ENCODE measurements at places on chromosomes 2 and 18.

DNA sequence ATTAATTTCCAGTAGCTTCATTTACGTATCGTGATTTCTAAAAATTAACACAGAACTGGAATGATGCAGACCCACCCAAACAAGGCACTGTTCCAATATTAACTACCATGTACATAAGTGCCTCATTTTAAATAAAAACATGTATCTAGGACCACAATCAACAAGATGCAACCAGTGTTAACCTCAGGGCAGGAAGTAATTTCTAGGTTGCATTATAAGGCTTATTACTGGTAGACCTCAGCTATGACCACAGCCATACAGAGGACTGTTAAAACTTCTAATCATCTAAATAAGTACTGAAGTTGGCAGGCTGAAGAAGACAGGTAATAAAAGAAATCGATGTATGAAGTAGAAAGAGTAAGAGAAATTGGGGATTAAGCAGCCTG is 262.9 kb downstream of the HDAC4 start:
- no peak for DNase-seq

DNA sequence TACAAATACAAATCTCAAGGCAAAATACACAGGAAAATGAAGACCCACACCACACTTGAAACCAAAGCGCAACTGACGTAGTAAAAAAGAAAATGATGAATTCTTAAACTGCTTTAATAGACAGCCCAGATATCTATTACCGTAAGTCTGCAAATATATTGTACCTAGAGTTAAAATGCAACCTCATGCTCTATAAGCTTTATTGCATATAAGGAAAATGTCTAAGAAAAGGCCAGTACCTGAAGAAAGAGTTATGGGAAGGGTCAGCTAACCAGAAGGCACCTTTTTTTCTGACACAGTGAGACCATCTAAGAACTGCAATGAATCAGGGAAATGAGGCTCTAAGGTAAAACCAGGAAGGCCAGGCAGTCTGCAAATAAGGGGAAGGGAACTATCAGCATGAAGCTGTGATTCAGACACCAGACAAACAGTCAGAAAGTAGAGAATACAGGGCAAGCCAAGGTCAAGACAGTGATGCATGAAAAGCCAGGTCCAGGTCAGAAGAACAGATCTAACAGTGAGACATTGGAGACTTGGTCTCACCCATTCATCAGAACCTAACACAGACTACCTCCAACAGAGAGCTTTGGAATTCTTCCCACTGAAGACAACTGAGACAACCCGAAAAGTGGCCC is 46.9 kb downstream of the PDE11A start:
- no peak for DNase-seq

DNA sequence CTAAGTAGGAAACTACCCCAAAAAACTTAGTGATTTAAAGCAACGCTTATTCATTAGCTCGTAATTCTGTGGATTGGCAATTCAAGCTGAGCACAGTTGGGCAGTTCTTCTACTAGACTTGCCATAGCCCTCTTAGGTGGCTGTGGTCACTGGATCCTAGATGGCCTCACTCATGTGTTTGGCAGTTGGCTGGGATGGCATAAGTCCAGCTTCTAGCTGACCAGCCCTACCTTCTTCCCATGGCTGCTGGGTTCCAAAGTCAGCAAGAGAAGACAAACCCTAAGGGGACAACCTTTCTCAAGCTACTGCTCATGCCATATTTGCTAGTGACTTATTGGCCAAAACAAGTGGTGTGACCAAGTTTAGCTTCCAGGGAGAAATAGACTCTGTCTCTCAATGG is 95.3 kb downstream of the COPS8 start:
- no peak for DNase-seq

GRCh38 chr2:228860601-228861285 is 410.3 kb downstream of the PID1 start:
- DNase-seq = no peak

DNA sequence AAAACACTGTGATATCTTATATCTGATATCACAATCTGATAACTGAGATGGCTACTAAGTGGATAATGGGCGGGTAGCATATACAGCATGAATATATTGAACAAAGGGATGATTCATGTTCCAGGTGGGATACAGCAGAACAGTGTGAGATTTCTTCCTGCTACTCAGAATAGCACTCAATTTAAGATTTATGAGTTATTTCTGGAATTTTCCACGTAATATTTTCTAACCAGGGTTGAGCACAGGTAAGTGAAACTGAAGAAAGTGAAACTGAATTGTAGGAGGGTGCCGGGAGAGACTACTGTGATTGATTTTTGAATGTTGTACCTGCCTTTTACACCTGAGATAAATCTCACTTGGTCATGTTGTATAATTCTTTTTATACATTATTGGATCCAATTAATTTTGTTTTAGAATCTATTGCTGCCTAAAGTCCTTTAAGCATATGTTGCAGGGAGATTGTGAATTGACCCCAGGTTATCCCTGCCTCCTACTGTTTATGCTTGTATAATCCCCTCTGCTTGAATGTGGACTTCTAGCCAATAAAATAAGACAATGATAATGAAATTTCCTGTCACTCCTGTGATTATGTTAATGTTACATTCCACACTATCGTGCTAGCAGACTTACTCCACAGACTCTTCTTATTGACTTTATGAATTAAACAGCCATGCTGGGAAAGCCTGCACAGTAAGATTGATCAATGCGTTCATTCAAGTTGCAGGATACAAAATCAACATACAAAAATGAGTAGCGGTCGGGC is 67.6 kb upstream of the RBBP8 start:
- no peak for DNase-seq

DNA sequence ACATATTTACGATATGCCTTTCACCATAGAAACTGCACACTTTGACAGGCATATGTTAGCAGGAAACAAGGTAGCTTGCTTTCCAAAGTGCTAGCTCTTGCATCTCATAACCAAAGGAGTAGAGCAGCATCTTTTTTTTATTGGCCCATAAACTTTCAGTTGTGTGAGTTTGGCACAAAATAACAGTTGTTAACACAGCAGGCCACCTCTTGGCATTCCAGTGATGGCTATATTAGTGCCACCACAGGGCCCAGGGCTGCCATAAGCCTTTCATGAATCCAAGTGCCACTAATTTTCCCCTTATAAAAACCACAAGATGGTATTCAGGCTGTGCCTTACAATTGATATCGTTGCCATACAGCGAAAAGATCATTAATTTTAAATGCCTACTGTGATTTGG is 40.3 kb upstream of the KLF7 start:
- DNase-seq = no peak

DNA sequence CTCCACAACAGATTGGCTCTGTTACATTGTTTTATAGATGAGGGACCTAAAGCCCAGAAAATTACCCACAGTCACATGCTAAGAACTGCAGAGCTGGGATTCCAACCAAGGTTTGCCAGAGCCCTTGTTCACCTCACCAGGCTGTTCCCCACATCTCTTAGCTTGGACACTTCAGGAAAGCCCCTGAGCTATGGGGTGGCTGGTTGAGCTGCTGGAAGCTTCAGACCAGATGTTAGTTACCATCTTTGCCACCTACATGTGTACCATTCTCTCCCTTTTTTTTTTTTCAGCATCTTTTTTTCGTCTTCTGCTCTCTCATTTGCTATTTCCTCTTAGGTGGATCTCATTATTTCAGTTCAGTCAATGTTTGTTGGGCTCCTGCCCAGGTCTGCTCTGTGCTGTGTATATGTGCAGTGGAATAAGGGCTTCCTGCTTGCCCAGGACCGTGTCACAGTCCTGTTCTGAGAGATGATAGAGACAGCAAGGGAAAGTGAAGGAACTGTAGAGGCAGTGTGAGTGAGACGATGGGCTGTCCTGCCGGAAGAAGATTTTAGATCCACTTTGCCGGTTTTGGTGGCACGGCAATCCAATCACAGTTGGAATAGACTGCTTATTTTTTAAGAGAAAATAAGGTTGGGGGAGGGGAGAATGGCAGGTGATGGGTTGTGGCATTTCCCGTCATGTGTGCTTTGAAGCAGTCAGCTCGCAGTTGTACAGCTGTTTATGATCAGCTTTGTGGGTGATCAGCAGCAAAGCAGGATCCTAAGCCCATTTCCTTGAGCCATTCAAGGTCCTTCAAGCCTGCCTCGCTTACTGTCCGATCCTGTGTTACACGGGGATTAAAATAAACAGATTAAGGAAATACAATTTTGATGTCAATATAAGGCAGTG is 152.6 kb downstream of the RTN4 start:
- DNase-seq = no peak

GRCh38 chr2:120910956-120911951 is 175.6 kb downstream of the GLI2 start:
- no peak for DNase-seq

GRCh38 chr2:91477731-91478672 is 2786.5 kb downstream of the RPIA start:
- peak; percentile 46 for DNase-seq

DNA sequence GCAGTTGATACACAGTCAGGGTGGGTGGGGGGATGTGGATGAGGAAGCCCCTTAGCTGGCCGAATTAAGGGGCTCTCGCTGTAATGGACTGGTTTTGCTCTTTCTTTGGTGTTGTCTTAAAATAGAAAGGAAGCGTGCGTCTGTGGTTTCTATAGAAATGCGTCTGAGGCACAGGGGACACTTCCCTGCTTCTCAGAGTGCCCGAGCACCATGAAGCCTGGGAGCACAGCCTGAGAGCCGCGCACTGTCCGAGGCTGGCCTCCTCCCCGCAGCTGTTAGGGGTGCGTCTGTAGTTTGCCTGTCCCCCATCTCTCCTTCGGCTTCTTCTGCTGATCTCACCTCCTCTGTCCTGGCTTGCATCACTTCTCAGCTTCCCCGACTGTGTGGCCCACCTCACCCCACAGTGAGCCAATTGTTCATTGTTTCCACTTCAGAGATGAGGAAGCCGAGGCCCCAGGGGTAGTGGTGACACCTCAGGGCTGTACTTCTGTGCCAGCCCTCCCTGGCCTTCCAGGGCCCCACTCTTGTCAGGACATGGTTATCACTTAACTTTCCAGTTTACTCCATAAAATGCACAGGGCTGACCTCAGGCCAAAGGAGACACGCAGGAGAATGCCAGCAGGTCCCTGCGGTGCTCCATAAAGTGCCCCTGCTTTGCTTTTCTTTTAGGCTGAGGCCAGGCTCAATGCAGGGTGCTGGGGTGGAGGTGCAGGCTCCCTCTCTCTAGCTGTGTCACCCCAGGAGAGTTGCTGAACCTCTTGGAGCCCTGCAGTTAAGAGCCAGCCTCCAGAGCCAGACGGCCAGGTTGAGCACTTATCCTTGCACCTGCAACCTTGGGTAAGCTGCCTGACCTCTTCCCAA is 210.6 kb downstream of the SEPTIN10 start:
- DNase-seq = no peak

DNA sequence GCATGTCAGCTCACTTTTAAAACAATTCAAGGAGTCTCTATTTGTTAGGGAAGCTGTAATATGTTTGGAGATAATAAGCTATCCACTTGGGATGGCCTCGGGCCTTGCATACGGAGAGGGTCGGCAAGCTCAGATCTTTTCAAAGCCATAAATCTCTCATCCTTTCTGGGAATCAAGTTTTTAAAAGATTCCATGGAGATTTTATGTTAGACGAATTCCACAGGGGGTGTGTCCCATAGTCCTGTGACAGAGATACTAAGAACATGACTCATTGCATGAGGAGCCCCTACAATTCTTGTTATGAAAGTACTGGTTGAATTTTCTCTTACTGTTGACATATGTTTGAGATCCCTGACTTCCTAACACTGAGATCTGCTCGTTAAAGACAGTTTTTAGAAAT is 108.7 kb downstream of the FEZ2 start:
- DNase-seq = peak; percentile 60

- no peak for DNase-seq
Measured at GRCh38 chr2:241072553-241073165, 29.4 kb downstream of the MTERF4 start.

Measured in hepatocyte (in vitro differentiated cells).